Stimulated activated naive CD8-positive, alpha-beta T cell treated with anti-CD3 and anti-CD28 coated beads, Interleukin-15, Interleukin-2, amounts not matched to agents 100 U/mL and 50 U/mL, for 24 hours (primary cell): ENCODE measurements at places on chromosomes 16 and 17.

DNA sequence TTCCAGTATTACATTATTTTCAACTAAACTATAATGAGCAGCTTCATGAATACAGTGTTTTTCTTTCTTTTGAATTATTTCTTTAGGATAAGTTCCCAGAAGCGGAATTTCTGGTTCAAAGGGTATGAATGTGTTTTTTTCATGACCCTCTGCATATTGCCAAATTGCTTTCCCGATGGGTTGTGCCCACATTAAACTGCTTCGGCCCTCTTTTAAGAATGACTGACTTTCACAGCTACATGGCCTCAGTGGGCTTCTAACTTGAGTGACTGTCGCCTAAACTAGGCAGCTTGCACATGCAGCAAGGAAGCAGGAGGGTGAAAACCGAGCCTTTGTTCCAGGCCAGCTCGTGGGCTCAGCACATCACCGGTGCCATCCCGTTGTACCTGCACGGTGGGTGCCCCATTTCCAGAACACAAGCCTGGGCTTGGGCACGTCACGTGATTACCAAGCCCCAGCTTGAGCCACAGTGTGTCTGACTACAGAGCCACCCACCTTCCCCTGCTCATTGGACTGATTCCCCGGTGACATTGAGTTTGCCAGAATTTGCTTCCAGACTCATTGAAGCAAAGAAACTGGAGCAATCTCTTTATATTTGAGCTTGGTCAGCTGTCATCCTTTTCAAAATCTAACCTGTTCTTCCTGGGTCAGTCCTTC is 112.8 kb downstream of the CLEC16A start:
- DNase-seq, result no peak

GRCh38 chr16:79519448-79519847 is 81.1 kb downstream of the MAF start:
- no peak for DNase-seq

GRCh38 chr17:50763716-50764475 is 3.4 kb downstream of the ANKRD40CL start:
- no peak for DNase-seq

DNA sequence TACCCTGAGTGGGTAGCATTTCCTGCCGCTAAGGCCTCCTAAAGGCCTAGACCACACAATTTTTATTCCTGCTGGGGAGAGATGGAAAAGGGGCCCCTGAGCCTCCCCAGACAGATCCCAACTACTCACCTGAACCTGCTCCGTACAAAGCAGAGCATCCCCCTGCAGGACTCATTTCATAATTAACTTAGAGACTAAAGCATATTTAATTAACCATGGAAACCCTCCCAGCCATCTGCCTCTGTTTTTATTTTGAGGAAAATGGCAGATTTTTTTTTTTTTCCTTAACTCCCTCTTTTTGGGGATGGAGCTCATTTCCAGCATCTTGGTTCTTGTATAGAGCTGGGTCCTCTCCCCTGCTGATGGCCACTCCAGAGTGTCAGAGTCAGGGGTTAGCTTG is 96.5 kb upstream of the CRHR1 start:
- DNase-seq, result no peak

GRCh38 chr16:12213180-12213579 is 236.6 kb downstream of the SNX29 start:
- no peak for DNase-seq

DNA sequence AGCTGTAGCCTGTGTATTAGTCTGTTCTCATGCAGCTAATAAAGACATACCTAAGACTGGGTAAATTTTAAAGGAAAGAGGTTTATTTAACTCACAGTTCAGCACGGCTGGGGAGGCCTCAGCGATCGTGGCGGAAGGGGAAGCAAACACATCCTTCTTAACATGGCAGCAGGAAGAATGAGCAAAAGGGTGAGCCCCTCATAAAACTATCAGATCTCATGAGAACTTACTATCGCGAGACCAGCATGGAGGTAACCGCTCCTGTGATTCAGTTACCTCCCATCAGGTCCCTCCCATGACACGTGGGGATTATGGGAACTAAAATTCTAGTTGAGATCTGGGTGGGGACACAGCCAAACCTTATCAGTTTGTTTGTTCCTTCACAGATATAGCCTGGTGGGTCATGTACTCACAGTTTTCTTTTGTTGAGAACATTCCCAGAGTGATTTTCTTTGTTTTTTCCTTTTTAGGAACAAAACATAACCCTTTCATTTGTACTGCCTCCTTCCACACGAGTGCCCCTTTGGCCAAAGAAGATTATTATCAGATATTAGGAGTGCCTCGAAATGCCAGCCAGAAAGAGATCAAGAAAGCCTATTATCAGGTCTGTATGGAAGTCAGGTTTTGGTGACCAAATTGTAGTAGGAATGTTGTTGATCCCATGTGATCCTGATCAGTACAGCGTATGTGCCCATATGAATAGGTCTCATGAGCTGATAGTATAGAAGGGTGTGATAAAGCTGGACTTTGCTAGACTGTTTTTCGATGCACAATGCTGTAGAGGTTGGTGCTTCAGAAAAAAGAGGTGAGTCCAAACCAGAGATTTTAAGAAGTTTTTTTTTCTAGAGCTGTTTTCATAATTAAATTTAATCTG is 8.5 kb downstream of the DNAJA3 start:
- DNase-seq, result no peak

DNA sequence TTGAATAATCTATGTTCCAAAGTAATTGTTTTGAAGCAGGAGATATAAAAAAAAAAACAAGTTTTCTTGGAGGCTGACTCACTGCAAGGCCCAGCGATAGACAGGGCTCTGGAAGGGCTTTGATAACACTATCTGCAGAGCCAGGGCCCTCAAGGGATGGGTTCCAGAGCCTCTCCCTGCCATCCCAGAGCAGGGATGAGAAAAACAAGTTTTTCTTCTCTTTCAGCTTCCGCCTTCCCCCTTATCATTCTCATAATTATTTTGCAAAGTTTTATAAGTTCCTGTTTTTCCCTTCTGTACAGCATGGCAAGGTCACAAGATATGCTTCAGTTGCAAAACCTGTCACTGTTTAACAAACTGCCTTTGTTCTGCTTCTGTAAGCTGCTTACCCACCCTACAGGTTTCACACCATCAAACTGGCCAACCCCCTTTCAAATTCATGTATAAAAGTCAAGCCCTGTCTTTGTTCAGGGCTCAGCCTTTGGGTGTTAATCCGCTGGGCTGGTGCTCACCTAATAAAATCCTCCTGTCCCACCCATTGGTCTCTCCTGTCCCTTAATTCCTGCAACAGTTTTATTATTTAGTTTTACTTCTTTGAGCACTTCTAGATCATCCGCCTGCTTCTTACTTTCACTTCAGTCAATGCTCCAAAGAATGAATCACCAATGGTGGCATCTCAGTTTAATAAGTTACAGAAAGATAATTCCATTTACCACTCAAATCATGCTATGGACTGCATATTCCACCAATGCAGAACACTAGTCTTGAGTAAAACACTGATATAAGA is 5.6 kb upstream of the THUMPD1 start:
- no peak for DNase-seq
